Stimulated activated CD4-positive, alpha-beta T cell treated with anti-CD3 and anti-CD28 coated beads, Interleukin-4, amount 100 ng/mL, for 24 hours (primary cell): ENCODE measurements at places on chromosomes 6 and 20.
A peak's percentile ranks its signal among the peaks of the same experiment; 100 is the strongest.

GRCh38 chr6:97399208-97399607, 116.2 kb upstream of the MMS22L start:
- DNase-seq: no peak

DNA sequence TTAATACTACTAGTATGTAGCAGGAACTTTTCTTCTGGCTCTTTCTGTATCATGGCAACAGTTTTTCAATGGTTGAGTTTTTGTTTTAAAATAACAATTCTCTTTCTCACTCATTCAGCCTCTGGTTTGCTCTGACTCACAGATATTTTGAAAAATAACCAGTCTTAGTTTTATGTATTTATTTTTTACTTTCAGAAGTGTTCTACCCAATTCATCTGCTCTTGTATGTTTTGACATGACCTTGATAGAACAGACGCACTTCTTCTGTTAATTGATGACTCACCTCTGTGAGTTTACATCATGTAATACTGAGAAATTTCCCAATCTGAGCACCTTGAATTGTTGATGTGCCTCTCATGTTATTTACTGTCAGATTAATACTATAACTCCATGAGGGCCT, 178.9 kb downstream of the SASH1 start:
- DNase-seq: no peak

DNA sequence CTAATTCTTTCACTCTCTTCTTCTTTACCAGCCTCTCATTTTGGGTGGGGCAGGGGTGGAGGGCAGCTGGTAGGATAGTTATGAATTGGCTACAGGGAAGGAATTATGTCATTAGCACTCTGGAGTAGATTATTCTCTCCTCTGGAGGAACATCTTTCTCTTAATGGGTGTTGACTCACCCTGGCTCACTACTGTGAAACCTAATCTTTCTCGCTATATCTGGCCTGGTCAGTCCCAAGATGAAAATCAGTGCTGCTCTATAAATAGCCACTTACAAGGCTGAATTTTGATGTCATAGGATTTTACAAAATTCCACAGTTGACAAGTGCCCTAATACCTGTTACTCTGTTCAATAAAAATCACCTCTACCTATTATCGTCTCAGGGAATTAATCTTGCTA, 151.3 kb downstream of the COL9A1 start:
- no peak for DNase-seq

- DNase-seq: no peak
These were observed 9.4 kb downstream of the ARFGEF2 start for GRCh38 chr20:48930878-48931277.

DNA sequence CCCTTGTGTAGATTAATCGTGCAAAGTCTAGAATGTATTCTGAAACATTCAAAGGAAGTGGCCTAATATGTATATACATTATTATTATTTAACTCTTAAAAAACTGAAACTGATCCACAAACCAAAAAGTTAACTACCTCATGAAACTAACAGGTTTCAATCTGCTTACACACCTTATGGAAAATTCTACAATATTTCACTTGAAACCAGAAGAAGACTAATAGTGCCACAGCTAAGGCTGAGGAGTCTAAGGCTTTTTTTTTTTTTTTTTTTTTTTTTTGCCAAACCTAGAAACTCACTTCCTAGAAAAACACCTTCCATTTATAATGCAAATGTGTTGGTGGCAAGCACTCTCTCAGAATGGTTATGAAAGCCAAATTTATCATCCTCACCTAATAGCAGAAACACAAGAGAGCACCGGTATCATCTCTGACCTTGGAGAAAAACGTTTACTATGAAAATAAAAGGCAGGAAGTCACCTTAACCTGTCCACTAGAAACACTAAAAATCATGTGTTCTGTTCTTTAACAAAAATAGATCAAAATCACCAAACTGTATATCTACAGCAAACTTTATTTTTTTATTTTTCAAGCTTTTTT, 586.1 kb downstream of the FRK start:
- DNase-seq: no peak

DNA sequence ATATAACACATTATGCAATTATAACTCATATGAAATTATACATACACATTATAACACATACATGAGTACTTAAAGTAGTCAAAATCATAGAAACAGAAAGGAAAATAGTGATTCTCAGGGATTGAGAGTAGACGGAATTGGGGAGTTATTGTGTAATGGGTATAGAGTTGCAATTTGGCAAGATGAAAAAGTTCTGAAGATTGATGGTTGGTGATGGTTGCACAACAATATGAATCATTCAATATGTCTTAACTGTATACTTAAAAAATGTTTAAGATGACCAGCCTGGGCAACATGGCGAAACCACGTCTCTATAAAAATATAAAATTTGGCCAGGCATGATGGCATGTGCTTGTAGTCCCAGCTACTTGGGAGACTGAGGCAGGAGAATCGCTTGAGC, 372.7 kb downstream of the CDKAL1 start:
- DNase-seq: no peak

DNA sequence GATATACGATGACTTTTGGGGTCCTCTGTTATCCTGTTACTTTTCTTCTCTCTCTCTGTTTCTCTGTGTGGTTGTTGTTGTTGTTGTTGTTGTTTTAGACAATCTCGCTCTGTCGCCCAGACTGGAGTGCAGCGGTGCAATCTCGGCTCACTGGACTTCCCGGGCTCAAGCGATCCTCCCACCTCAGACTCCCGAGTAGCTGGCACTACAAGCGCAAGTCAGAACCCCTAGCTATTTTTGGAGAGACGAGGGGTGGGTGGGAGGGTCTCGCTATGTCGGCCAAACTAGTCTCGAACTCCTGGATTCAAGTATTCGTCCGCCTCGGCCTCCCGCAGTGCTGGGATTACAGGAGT, 19.1 kb upstream of the ABT1 start:
- no peak for DNase-seq

DNA sequence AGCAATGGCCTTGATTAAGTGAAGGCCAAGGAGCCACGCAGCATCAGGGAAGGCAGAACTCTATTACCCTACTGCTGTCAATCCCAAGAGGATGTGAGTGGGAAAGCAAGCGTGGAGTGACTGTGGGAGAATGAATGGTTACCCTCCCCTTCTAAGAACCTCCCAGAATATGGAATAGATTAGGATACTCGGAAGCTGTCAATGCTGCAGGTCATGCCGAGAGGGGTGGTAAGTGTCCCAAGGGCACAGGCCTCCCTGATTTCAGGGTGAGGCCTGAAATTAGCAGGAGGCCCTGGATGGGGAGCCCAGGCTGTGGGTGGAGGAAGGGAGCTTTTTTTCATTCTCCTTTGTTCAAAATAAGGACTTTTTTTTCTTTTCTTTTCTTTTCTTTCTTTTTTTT, 179.9 kb upstream of the JAG1 start:
- no peak for DNase-seq

GRCh38 chr6:53496797-53497375, 48.0 kb downstream of the GCLC start:
- no peak for DNase-seq

GRCh38 chr20:56422076-56422823, 10.2 kb downstream of the CASS4 start:
- DNase-seq: no peak

DNA sequence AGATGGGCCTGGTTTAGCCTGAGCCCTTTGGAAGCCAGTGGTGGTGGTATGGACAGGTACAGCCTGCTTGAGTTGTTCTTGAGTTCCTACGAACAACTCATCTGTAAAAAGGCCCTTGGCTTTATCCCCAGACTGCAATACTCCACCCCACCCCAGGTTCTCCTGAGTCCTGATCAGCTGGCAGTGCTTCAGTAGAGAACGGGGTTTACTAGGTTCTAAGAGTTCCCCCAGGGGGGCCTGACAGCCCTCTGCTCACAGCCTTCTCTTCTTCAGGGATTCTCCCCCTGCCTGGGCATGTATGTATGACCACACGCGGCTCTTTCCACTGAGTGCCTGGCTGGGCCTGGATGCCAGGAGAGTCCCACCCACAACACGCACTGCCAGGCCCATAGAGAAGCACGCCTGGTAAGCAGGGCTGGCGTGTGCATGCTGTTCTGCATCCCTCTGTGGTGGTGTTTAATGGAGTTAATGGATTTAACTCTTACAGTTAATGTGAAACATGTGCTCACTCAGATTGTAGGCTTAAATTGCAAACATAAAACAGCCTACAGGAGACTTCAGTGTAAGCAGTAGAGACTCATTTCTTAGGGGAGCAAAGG, 44.3 kb upstream of the SLC4A11 start:
- no peak for DNase-seq

DNA sequence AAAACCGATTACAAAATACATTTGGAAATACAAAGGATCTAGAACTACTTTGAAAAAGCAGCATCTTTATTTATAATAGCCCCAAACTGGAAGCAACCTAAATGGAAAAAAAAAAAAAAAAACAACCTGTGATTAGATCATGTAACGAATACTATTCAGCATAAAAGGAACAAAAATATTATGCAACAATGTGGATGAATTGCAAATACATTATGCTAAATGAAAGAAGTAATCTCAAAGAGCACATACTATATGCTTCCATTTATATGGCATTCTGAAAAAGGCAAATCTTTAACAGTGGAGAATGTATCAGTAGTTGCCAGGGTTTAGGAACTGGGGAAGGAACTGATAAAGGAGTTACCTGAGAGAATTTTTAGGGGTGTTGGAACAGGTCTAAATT, 28.9 kb downstream of the IRAK1BP1 start:
- DNase-seq: no peak

GRCh38 chr6:99306341-99306740, 43.1 kb downstream of the FAXC start:
- no peak for DNase-seq

- DNase-seq: no peak
These were observed 208.2 kb downstream of the RIMS1 start for GRCh38 chr6:72094506-72094905.

DNA sequence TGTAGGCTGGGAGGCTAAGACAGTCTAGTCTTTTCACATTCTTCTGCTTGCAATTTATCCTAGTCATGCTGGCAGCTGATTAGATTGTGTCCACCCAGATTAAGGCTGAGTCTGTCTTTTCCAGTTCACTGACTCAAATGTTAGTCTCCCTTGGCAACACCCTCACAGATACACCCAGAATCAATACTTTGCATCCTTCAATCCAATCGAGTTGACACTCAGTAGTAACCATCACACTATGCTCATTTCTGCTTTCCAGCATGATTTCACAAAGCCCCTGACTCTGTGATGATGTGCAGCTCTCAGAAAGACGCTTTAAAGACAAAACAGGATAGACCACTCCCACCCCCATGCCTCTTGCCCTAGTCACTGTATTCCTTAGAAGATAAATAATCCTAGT, 693.0 kb downstream of the HTR1B start:
- DNase-seq: no peak

DNA sequence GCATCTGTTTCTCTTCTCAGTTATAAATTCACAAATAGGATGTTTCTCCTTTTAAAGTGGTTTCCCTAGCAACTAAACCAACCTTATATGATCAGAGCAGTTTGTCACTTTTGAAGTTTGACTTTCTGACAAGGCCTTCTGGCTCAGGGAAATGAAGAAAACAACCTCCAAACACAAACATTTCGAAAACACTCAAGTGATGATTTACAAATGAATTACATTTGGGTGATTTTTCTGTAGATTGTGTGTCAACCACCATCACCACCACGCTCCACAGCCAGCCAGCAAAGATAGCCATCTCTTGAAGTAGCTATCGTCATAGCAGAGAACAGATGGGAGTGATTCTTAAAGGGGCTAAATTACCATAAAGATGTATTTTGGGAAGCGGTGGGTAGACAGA, 16.5 kb upstream of the MLIP start:
- DNase-seq: no peak

DNA sequence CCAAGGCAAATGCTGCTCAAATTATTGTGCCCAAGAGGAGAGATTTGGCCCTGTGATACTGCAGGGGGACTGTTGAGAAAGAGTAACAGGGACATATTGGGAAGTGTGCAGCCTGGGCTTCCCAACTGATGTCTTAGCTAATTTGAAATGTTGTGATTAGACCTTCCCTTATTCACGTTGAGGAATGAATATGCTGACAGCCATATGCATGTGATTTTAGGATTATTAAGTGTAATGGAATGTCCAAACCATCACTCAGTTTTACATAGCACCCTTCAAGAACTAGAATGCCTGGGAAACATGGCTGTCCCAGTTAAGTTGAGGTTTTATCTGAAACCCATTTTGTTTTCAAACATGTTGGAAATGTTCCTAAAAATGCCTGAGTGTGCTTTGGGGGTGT, 81.4 kb downstream of the CARMIL1 start:
- DNase-seq: no peak

- DNase-seq: peak; percentile 20
These were observed 306.9 kb downstream of the DHX35 start for GRCh38 chr20:39268981-39269461.

DNA sequence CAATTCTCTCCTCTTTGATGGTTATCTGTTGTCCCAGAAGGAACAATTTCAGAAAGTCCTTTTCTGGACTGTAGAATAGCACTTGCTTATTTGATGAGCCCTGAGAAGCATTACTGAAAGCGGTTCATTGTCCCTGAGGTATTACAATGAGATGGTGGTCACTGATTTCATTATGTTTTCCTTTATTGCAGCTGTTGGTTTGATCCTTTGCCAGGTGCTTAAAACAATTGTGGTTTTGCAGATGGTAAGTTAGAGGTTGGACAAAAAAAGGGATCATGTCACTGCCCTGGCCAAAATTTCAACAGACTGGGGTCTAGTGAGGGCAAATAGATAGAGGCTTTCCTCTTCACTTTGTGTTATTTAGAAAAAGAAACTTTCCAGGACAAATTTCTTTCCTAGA, 61.9 kb downstream of the ESR1 start:
- DNase-seq: no peak

DNA sequence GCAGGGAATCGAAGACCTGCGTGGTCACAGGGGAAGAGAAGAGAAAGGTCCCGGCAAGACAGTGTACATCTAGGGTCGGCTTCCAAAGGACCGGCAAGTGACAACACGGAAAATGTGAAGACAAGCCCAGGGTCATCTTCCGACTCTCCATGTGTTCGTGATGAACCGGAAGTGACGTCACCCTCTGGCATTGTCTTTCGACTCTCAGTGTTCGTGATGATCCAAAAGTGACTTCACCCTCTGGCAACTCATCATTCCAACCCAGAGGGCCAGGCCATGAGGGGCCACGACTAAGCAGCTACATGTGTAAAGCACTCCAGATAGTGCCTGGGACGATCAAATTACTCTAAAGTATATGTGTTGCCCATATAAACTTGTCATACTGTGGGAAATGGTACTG, 290.8 kb downstream of the THBS2 start:
- no peak for DNase-seq

DNA sequence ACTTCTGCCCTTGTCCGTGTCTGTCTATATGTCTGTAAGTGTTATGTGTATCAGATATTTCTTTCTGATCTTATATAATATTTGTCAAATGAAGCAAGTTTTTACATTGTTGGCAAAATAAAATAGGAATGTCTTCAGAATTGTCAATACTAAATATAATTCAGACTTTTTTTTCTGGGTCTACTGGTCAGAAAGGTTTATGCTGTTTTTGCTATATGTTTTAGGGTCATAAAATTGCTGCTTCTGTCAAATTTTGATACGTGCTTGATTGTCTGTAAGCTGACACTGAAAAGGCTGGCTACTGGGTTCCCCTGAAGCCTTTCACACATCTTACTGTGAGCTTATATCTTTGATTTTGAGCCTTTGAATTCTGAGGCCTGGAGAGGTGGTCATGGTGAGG, 20.1 kb downstream of the LGSN start:
- DNase-seq: no peak
